ENCODE measurements at places on chromosomes 7 and 10.

- no peak for DNase-seq
These were observed 129.8 kb downstream of the EGFR start for GRCh38 chr7:55148571-55148970.

GRCh38 chr7:127418459-127418858 is 26.0 kb upstream of the ZNF800 start:
- no peak for DNase-seq

GRCh38 chr10:116521424-116522290 is 24.1 kb upstream of the PNLIP start:
- DNase-seq = no peak

GRCh38 chr10:97292097-97292861 is at the start of gene ARHGAP19:
Gene ARHGAP19, minus strand, starts transcription at chr10:97292637. Its CDS starts 10 bp downstream, at chr10:97292627.
- peak; percentile 94 for DNase-seq

DNA sequence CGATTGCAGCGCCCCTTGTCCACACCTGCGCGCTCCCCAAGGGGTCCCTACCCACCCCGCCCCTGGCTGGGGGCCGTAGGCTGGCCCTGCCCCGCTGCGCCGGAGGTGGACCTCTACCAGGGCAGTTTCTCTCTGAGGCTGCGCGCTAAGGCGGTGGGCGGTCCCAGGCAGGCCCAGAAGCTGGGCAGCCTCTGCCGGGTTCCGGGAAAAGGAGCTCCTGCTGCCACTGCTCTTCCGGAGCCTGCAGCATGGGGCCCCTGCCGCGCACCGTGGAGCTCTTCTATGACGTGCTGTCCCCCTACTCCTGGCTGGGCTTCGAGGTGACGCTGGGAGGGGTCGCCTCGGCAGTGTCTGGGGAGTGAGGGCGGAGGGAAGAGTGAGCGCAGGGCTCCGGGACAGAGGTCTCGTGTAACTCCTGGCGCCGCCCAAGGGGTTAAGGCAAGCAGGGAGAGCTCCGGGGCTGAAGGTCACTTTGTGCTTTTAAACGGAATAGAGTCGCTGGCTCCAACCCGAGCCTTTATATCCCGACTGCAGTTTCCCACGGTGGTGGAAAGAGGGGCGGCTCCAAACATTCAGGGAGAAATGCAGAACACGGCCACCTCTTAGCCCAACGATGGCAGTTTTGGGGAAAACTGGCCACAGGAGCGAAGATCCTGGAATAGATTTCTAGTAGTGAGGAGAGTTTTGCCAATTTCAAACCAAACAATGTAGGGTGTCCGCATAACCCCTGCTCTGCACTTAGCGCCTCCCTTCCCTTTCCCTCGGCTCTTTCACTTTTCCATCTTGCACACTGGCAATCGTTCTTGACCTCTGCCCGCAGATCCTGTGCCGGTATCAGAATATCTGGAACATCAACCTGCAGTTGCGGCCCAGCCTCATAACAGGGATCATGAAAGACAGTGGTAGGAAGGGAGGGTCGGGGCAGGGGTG is at the start of gene GSTK1:
GSTK1 (plus strand) TSS at position 176 of the 930 bp plus-strand sequence; CDS start at position 249, 73 bp downstream.
- no peak for DNase-seq

DNA sequence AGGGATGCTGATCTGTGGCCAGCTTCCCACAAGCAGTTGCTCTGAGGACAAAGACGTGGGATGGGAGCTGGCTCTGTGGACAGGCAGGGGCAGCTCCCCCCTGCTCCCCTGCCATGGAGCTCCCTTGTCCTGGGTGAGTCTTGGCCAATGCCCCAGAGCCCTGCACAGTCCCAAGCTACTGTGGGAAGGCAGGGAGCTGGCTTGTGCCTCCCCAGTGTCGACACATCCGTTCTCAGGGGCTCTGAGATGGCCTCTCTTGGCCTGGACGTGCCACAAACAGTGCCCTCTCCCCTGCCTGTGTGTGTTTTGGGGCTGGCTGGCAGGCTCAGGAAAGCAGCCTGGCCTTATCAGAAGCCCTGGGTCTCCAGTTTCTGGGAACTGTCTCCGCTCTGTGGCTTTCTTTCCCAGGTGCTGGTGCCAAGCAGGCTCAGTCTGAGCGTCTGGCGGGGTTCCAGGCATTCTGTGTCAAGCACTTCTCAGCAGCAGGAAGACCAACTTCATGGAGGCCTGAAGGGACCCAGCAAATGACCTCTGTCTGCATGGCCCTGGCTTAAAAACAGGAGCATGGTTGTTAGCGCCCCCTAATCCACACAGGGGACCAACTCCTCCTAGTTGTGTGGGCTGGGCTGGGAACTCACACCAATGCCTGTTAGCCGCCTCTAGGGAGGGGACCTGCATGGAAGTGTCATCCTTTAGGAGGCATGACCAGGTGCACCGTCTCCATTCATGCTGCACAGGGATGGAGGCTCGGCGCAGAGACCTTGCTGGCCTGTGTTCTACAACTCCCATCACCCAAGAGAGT is 375.2 kb downstream of the RPS24 start:
- DNase-seq = no peak

- DNase-seq = no peak
These were observed 21.2 kb downstream of the ASB15 start for GRCh38 chr7:123622660-123623386.

DNA sequence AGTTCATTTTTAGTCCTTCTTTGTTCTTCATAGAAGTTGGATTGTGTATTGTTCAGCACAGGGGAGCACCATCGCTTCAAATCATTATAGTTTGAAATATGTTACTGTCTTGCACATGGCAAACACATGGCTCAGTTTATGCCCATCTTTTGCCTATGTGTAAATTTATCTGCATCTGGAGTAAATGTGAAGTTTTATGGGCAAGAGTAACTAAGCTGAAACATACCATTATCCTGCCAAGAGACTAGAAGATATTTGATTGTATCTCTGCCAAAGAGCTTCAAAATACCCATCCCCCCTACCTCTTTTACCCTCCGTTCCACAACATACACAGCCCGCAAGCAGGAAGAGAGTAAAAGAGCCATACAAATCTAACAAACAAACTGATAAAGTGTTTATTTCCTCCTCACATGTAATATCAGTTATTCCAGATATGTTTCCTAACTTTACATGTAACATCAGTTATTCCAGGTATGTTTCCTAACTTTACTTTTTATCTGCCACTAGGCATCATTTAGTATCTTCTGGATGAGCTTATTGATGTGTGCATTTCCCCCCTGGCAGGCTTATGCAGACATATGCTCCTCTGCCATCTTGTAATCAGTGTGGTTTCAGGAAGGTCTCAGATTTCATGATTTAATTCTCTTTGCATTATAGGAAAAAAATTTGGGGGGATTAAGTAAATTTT is 127.7 kb downstream of the SRI start:
- DNase-seq = no peak

GRCh38 chr7:130356121-130356875 is 11.7 kb downstream of the CPA5 start:
- DNase-seq = peak; percentile 97

DNA sequence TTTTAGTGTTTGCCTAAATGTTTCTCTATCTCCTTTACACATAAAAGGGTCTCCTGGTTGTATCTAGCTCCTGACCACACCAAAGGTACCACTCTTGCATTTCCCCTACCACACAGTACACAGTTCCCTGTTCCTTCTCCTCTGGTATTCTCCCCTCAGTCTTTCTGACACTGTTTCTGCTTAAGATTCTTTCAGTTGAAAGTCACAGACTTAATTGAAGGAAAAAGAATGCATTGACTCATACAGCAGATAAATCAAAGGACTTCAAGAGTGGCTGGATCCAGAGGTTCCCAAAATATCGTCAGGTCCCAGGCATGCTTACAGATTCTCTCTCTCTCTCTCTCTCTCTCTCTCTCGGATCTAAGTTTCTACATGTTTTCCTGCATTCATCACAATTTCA is 185.6 kb upstream of the LRGUK start:
- no peak for DNase-seq

DNA sequence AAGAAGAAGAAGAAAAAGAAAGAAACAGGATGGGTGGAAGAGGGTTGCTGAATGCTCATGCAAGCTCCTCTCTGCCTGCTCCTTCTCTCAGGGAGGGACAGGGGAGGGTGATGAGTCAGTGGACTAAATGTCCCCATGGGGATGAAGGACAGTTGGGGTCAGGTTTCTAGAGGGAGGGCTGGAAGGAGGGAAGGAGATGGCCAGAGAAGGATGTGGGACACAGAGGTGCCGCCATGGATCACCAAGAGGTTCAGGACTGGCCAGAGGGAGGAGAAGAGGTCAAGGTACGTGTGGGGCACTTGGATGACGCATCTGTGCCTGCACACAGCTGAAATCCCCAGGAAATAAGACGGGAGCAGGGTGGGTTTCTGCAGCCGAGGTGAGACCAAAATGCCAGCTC is 88.9 kb upstream of the GTF2I start:
- no peak for DNase-seq

- DNase-seq = no peak
These were observed 15.0 kb upstream of the DMTF1 start for GRCh38 chr7:87137271-87137670.

DNA sequence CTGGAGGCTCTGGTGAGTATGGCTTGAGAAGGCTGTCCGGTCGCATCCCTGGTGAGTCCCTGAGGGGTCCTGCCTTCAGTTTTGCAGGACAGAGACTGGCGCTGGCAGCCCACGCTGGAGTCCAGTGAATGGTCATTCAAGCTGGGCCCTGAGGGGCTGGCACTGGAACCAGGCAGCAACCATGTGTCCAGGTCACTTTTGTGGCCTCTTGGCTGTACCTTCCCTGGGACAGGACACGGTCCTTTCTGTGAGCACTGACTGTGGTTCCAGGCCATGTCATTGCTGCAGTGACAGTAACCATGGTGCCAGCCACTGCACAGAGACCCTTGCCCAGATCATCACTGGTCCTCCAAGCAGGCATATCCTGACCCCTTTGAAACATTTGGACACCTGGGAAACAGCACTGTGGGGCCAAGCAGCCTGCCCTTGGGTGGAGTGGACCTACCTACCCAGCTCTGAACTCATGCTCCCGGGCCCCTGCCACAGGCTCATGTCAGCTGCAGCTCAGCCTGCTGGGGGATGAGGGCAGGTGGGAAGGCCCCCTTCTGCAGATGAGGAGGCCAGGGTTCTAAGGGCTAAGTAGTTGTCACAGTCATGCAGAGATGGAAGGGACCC is 72.1 kb downstream of the ADCY1 start:
- DNase-seq = no peak

- DNase-seq = no peak
These were observed 86.2 kb upstream of the AOAH start for GRCh38 chr7:36810489-36810888.

GRCh38 chr10:131854579-131855335 is 46.1 kb upstream of the PPP2R2D start:
- DNase-seq = no peak
